ENCODE measurements at places on chromosomes 4 and X. TPM values are rescaled to one million over a fixed set of nuclear protein-coding genes. Genes with fewer than 3 reads are reported as not detected.

MSX1 gene
- not detected for total RNA-seq

ZAR1 gene
- not detected for total RNA-seq

NAA11 gene
- total RNA-seq = not detected

DNA sequence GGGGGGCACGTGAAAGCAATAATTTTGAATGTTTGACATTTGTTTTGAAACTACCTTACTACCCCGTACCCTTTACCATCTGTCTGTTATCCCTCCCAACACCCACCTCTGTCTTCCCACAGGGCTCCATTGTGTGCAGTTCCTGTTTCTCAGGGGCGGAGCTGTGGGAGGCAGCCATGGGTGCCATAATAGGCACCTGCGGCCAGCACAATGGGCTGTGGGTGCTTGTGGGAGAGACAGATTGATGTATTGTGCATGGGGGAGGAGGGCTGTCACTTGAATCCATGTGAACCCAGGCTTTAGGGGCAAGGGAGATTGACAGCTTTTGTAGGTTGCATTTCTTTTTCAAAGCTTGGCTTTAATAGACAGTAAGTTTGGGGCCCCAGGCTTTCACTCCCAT is 122.6 kb upstream of the CXorf66 start:
- H3K27ac ChIP-seq = no peak overlapping the region
- H3K27me3 ChIP-seq = peaks cover 9% of the 10 kb centered on the region
- DNase-seq = no peak
- H3K36me3 ChIP-seq = no peaks in the 10 kb centered on the region

GRCh38 chr4:103201253-103201652 is 3.1 kb upstream of the CENPE start:
- peaks cover 11% of the 10 kb centered on the region for H3K4me1 ChIP-seq
- no peak overlapping the region for H3K4me3 ChIP-seq
- DNase-seq = no peak
- H3K27me3 ChIP-seq = no peaks in the 10 kb centered on the region
- H3K36me3 ChIP-seq = no peaks in the 10 kb centered on the region
- no peak overlapping the region for H3K27ac ChIP-seq

GRCh38 chrX:108699368-108699767 is 37.0 kb downstream of the IRS4 start:
- H3K4me3 ChIP-seq = no peak overlapping the region
- no peaks in the 10 kb centered on the region for H3K36me3 ChIP-seq
- no peak overlapping the region for H3K27ac ChIP-seq
